CMK (cell line): ENCODE measurements at places on chromosomes 3 and 15.

DNA sequence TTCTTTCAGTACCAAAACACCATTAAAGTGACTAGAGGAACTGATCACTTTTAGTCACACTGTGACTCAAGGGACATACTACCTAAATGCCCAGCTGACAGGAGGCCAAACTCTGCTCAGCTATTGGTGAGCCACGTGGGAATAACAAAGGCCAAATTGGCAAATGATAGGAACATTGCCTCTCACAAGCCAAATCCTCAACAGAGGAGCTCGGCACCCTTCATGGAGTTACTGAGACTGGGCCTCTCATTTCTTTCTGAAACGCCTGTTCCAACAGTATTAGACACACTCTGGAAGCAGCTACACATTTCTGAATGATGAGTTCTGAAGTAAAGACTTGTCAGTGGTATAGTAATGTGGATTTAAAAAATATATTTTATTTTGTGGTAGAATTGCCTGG is 166.0 kb upstream of the COL8A1 start:
- DNase-seq = no peak

- no peak for DNase-seq
These were observed 144.2 kb upstream of the SOX2 start for GRCh38 chr3:181567311-181568075.

DNA sequence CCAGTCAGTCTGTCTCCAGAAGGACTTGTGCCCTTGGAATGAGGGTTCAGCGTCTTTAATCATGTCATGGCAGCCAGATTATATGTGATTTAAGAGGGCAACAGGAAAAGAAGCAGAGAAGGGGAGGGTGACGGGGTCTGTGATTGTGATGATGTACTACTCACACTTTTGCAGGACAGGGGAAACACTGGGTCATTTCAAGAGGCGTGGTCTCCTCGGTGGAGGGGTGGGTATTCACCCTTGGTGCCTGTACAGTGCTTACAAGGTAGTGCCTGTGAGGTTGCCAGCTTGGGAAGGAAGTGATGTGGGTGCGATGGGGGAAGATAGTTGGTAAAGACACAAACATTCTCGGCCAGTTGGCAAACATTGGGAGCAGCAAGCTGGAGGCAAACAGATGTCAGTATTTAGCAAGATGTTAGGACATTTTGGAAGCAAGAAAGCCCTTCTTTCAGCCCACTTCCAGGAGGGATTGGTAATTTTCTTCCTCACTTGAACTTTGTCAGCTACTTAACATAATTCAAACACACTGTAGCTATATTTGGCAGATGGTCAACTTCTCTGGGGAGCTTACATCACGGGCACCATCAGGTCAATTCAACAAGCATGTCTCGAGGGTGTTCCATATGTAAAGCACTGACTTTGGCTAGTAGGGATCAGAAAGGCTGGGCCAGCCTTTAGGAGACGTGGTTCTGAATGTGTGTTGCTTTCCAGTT is 71.4 kb upstream of the ROPN1 start:
- DNase-seq = no peak

DNA sequence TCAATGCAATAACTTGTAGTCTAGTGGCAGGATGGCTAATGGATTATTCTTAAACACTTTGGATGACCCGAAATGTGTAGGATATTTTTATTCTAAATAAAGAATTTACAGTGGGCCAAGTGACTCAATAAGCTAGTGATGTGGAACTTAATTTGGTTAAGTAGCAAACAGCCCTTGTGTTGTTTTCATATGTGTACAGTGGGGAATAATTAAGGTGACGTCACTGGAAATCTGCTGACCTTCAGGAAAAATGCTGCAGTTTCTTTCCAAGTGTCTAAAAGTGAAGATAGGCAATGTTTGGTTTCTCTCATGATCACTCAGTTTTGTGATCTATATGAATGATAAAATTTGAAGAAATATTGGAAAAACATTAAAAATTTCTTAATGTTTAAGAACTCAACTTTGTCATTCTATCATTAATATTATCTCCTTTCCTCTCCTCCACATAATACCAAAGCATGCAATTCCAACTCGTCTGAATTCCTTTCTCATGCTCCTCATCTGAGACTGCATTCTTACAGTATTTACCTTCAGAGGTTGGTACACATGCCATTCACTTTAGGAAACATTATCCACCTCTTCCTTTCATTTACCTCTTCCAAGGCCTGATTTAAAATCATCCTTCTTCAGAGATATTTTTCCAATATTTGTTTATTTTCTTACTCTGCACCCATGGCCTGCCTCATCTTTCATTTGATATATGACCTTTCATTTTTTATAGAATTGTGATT is 414.6 kb upstream of the ARPP21 start:
- DNase-seq = no peak

GRCh38 chr3:141427764-141428163 is 59.1 kb upstream of the RASA2 start:
- no peak for DNase-seq

DNA sequence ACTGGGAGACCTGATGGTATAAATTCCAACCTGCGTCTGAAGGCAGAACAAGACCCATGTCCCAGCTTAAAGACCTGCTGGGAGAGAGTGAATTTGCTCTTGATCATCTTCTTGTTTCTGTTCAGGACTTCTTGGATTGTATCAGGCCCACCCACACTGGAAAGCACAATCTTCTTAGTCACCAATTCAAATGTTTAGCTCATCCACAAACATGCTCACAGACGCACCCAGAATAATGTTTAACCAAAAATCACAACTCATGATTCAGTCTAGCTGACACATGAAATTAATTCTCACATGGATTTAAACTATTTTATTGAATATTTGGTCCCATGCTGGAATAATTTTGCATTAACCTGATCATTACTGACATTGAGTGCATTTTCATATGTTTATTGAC is 37.8 kb upstream of the GOLGA6L2 start:
- DNase-seq = no peak

GRCh38 chr15:77991029-77991406 is 86.5 kb downstream of the TBC1D2B start:
- DNase-seq = no peak

- DNase-seq = no peak
These were observed 94.0 kb upstream of the MEX3B start for GRCh38 chr15:82139823-82140268.

- no peak for DNase-seq
These were observed 976 bp upstream of the ABTB1 start for GRCh38 chr3:127671523-127672428.

GRCh38 chr15:66633041-66633937 is 67.5 kb upstream of the LCTL start:
- DNase-seq = no peak

- DNase-seq = no peak
These were observed 19.9 kb downstream of the UBR1 start for GRCh38 chr15:43085921-43086320.

DNA sequence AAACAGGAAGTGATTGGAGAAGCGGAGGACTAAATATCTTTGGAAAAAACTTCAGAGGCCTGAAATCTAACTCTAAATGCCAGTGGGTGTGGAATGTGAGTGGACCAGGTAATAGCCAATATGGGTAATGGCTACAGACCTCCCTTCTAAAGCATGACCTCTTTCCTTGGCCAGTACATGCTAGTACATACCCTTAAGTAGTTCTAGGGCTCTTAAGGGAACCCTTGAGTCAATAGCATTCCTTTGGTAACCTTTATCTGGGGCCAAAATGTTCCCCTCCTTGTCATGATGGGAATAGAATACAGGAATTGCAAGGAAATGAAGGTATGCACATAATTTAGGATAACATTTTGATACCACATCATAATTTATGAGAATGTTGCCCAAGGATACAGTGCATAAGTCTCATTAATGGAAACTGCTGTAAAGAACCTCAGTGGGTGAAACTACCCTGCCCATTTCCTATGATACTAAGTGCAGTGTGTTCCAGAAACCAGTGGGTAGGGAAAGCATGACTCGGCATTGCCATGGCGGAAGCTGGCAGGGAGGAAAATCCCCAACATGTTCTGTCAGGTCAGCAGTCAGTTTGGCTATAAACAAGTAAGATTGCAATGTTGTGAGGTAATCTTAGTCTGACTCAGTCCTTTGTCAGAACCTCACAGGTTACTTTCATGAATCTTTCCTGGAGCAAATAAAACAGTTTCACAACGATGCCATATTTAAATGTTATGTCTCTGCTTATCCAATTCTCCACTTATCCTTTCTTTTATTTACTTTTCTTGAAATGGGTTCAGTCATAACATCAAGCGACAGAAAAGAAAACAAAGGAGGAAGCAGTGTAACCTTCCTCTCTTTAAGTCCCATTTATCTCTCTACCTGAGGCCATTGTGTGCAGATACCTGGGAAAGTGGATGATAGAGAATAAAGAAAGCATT is 23.5 kb upstream of the RAP2B start:
- no peak for DNase-seq

DNA sequence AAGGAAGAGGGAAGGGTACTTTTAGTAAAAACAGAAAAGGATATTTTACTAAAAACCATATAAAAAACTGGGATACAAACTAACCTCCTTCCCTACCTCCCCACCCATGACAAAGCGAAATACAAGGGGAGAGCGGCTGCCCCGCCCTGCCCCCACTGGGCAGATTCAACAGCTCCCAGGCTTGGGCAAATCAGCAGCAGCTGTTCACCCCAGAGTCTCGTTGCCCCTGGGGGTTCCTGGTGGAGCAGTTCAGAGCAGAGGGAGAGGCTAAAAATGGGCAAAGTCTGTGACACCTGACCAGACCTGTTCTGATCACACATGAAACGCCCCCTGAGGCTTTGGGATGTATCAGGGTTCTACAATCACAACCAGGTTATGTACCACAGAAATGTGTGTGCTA is 2.5 kb upstream of the ETFA start:
- DNase-seq = no peak

DNA sequence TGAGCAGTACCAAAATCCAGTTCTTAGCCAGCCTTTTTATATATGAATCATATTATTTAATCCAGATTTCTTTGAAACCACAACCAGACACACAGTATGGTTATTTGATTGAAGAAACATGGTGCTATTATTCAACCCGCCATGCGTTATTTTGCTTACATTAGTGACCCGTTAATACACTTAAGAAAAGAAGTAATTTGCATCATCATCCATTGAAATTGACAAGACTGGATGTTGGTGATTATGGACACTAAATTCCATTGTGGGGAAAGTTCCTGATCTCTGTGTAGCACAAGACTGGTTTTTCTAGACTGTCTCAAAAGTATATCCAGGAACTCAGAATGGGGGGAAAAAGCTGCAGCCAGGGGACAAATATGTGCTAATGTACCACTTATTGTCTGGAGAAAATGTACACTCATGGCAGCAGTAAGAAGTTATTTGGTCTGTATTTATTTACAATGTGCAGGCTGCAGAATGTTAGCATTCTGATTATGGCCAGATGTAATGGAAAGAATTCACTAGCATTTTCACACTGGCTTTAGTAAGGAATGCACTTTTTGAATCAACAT is 80.3 kb downstream of the FILIP1L start:
- no peak for DNase-seq

DNA sequence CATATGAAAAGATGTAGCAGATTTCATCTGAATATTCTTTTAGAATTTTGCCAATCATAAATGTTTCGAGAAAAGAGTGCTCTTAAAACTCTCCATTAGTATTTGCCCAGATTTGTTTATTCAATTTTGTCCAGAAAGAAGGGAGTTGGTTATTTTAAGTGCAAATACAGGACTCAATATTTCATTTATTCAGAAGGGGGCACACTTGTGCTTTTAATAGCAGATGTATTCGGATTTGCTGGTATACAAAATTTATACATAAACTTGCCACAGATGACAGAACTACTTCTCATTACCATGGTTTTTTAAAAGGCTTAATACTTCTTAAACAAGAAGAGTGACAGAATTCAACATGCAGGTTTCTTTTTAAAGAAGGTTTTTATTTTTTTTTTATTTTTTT is 69.8 kb upstream of the GRM7 start:
- DNase-seq = no peak

GRCh38 chr3:112390783-112391641 is 58.1 kb downstream of the CD200 start:
- no peak for DNase-seq

GRCh38 chr3:29279806-29280205 is 1.1 kb upstream of the RBMS3 start:
- DNase-seq = no peak

DNA sequence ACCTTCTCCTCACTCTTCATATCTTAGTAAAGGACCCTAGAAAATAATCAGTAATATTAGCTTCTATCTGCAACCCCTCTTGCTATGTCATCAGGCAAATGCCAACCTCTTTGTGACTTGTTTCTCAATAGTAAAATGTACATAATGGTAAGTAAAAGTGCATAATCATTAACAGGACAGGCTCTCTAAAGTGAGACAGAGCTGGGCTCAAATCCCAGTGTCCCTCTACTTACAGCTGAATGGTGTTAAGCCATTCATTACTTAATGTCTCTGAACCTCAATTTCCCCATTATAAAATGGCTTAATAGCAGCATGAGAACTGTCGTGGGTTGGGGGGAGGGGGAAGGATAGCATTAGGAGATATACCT is 62.6 kb upstream of the ATP11B start:
- no peak for DNase-seq

GRCh38 chr15:57167821-57168395 is 208.4 kb upstream of the CGNL1 start:
- no peak for DNase-seq

DNA sequence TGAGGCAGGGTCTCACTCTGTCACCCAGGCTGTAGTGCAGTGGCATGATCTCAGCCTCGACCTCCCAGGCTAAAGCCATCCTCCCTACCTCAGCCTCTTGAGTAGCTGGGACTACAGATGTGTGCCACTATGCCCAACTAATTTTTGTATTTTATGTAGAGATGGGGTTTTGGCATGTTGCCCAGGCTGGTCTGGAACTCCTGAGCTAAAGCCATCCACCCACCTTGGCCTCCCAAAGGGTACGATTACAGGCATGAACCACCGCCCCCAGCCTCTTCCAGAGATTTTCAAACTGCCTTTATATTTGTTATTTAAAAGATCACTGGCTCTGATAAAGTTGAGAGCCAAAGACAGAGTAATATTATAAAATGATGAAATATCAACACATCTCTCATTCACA is 37.3 kb downstream of the BSN start:
- no peak for DNase-seq

- DNase-seq = no peak
These were observed 2.7 kb downstream of the RAB8B start for GRCh38 chr15:63191895-63192618.

GRCh38 chr3:8608041-8608790 is 36.4 kb downstream of the SSUH2 start:
- DNase-seq = no peak

- no peak for DNase-seq
These were observed 99.4 kb upstream of the DLG1 start for GRCh38 chr3:197397838-197398237.

- no peak for DNase-seq
These were observed 38.9 kb upstream of the IREB2 start for GRCh38 chr15:78399091-78399490.
